ENCODE measurements at places on chromosomes 2 and 18. TPM values are rescaled to one million over a fixed set of nuclear protein-coding genes. Genes with fewer than 3 reads are reported as not detected.

GRCh38 chr18:23142251-23142929 is 7.1 kb downstream of the CABLES1 start:
- H3K27ac ChIP-seq = peak overlapping the region; percentile 73
- H3K4me3 ChIP-seq = no peak overlapping the region
- no peaks in the 10 kb centered on the region for H3K36me3 ChIP-seq
- no peaks in the 10 kb centered on the region for H3K27me3 ChIP-seq
- peaks cover 57% of the 10 kb centered on the region for H3K4me1 ChIP-seq

Gene PXDN
- total RNA-seq = 9.5 TPM

DNA sequence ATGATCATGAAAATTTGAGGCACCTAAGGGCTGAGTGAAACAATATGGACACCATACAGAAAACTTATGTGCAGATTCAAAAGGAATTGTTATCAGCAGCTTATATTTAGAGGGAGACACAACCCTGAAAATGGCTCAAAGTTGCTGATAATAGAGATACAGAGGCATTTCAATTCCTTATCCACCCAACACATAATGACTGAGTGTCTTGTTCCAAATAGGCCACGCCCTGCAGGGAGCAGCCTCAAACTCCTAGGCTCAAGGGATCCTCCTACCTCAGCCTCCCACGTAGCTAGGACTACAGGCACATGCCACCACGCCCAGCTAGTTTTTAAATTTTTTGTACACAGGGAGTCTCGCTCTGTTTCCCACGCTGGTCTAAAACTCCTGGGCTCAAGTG is 79.0 kb downstream of the LBH start:
- DNase-seq = no peak
- no peaks in the 10 kb centered on the region for H3K36me3 ChIP-seq
- H3K4me1 ChIP-seq = no peaks in the 10 kb centered on the region
- no peaks in the 10 kb centered on the region for H3K27me3 ChIP-seq
- no peak overlapping the region for H3K27ac ChIP-seq

- no peak for DNase-seq
- no peaks in the 10 kb centered on the region for H3K4me1 ChIP-seq
- H3K36me3 ChIP-seq = no peaks in the 10 kb centered on the region
These were observed 75.1 kb upstream of the NOL4 start for GRCh38 chr18:34299828-34300227.

Gene SKOR2
- total RNA-seq = not detected
